CD8-positive, alpha-beta memory T cell (primary cell): ENCODE measurements at places on chromosomes 4 and X.

DNA sequence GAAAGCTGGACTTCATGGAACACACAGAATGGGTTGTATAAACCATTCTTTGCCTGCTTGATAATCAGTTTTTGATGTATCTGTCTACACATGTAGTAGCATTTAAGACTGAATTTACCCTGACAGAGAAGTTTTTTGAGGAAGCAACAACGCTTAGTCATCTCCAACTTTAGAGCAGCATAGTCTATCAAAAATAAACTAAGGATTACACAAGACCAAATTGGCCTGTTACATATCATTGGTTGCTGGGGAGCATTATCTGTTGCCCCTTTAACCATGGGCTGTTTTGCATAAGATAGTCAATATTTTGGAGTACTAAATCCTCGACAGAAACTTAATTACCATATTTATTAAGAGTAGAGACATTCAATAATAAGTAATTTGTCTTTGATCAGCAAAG is 347.4 kb downstream of the FAM47B start:
- no peak for DNase-seq

- no peak for DNase-seq
Observed at GRCh38 chrX:361231-362145, 25.2 kb downstream of the PPP2R3B start.

GRCh38 chrX:21559417-21559816 is 98.7 kb downstream of the KLHL34 start:
- no peak for DNase-seq

- DNase-seq: no peak
Observed at GRCh38 chr4:168421671-168422070, 58.6 kb downstream of the DDX60L start.

GRCh38 chr4:38948551-38948950 is 80.9 kb downstream of the FAM114A1 start:
- no peak for DNase-seq

GRCh38 chr4:156111686-156112085 is 158.0 kb upstream of the CTSO start:
- no peak for DNase-seq

DNA sequence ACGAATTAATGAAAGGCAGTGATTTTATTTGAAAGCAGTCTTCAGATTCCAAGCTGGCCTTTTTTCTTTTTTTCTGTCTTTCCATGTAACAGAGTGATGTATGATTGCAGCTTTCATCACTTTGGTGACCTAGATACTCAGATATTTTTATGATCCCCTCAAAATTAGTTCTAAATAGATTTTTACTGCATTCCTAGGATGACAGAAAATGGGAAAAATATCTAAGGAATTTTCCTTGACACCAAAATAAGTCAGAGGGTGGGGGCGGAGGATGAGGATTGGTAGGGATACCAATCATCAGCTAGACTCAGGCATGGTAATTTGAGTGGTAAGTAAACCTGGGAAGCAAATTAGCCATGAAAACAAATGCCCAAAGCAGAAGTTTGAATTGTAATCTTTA is 11.9 kb upstream of the HMGB2 start:
- no peak for DNase-seq

GRCh38 chr4:1198098-1198844 is 25.9 kb upstream of the SPON2 start:
- DNase-seq: no peak

DNA sequence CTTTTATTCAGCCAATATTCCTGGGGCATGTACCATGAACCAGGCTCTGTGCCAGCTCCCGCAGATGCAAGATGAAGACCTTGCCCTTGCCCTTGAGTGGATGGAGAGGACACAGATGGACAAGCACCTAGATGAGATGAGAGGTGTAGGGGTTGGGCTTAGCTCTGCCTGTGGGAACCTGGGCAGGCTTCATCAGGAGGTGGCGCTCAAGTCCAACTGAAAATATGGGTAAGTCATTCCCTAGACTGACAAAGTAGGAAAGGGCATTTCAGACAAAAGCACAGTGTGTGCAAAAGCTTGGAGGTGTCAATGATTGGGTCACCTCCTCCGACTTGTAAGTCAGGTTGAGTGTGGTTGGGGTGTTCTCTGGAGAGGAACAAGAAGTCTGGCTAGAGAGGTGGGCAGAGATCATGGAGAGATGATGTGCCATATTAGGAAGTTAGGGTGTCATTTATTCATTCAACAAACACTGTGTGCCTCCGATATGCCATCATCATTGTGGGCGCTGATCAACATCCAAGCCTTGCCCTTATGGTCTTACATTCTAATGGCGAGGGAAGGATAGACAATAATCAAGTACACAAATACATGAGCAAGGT is 64.6 kb downstream of the ANAPC4 start:
- no peak for DNase-seq

- peak; percentile 48 for DNase-seq
Observed at GRCh38 chr4:168511780-168512489, 15.1 kb downstream of the PALLD start.

DNA sequence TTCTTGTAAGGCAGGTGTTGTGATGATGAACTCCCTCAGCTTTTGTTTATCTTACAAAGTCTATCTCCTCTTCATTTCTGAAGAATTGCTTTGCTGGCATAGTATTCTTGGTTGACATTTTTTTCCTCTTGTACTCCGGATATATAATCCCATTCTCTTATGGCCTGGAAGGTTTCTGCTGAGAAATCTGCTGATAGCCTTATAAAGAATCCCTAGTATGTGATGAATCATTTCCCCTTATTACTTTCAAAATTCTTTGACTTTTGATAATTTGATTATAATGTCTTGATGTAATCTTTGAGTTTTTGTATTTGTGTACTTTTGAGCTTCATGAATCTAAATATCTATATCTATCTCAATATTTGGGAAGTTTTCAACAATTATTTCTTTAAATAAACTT is 655.3 kb upstream of the MAGEB2 start:
- DNase-seq: no peak

DNA sequence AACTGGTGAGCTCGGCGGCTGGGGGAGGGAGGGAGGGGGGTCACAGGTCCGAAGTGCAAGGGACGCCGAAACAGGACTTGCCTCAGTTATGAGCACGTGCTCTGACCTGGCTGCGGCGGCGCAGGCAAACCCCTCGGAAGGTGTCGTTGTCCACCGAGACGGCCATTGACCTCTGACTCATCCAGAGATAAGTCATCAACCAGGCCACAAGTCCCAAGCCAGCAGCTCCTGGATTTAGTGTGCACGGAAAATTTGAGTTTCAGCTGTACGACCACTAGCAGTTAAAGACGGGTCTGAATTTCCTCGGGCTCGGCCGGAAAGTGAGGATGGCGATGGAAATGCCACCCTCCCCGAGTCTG is 674 bp downstream of the SH3D19 start:
- no peak for DNase-seq

- DNase-seq: no peak
Observed at GRCh38 chr4:110155654-110156053, 42.8 kb downstream of the ELOVL6 start.

DNA sequence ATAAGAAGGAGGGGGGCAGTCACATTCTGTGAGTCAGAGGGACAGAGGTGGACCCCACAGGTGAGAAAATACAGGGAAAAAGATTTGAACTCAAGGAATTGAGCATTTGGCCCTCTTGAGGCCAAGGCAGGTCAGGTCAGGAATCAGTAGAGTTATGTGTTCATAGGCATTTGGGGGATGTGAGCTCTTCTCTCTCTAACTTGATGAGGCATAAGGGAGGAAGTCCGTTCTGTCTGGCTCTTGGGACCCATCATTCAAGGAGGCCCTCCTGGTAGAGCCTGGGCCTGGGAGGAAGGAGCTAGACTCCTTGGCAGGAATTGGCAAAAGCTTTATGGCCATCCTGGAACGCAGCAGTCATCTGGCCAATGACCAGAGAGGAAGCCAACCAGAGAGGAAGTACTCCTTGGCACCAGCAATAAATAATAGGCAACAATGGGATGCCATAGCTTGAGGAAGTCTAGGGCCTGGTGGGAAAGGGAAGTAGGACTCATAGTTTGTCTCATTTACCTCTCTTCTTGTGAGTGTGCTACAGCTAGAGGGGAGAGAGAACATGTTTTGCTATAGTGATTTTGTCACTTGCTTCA is 53.0 kb downstream of the MSN start:
- DNase-seq: no peak

DNA sequence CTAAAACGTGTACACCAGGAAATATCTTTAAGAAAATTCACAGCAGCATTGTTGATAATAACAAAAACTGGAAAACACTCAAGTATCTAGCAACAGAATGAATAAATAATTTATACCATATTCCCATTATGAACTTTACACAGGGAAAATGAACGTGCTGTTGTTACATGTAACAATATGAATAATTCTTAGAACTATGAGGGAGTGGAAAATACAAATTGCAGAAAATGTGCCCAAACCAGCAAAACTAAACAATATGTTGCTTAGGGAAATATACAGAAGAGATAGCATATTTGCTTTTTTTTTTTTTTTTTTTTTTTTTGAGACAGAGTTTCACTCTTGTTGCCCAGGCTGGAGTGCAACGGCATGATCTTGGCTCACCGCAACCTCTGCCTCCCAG is 14.8 kb upstream of the FAT1 start:
- DNase-seq: no peak

GRCh38 chrX:136138939-136139338 is 8.4 kb upstream of the FHL1 start:
- DNase-seq: no peak

DNA sequence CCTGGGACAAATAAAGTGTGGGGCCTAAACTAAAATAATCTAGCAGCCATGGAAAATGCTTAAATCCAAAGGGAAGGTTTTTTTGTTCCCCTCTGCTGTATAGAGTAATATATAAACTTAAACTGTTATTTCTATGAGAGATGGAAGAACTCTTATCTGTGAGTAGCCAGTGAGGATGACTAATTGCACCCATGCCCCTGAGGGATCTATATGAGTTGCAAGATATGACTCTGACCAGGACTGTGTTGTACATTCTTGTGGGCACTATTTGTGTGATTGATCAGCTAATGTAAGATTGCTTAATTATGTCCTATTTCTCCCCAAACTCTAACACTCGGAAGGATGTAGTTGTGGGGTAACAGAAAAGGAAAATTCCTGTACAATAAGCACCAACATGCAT is 35.2 kb upstream of the AMBN start:
- no peak for DNase-seq

- no peak for DNase-seq
Observed at GRCh38 chrX:1450361-1451161, 2.1 kb downstream of the ASMTL start.

DNA sequence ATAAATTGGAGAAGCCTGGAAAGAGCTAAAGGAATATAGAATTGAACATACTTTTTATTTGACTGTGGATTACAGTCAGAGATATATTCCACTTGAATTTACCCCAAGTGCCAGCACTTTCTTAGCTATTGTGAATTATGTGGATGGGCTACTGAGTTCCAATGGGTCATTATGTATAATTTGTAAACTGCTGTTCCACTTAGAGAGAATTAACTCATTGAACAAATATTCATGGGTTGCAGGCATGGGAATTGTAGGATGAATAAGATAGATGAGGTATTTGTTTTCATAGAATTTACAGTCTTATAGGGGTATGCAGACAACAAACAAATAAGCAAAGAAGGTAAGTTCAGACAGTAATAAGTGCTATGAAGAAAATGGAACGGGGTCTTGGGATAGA is 195.7 kb downstream of the SHROOM3 start:
- no peak for DNase-seq

DNA sequence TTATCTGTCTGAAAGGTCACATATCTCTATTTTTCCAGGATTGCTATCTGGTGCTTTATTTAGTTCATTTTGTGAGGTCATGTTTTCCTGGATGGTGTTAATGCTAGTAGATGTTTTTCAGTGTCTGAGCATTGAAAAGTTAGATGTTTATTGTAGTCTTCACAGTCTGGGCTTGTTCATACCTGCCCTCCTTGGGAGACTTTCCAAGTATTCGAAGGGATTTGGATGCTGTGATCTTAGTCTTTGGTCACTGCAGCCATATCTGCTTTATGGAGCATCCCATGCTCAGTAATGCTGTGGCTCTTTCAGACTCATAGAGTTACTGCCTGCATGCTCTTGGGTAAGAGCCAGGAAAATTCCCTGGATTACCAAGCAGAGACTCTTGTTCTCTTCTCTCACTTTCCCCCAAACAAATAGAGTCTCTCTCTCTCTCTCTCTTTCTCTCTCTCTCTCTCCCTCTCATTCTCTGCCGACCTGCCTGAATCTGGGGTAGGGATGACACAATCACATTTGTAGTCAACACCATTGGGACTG is 130.0 kb downstream of the AR start:
- no peak for DNase-seq

DNA sequence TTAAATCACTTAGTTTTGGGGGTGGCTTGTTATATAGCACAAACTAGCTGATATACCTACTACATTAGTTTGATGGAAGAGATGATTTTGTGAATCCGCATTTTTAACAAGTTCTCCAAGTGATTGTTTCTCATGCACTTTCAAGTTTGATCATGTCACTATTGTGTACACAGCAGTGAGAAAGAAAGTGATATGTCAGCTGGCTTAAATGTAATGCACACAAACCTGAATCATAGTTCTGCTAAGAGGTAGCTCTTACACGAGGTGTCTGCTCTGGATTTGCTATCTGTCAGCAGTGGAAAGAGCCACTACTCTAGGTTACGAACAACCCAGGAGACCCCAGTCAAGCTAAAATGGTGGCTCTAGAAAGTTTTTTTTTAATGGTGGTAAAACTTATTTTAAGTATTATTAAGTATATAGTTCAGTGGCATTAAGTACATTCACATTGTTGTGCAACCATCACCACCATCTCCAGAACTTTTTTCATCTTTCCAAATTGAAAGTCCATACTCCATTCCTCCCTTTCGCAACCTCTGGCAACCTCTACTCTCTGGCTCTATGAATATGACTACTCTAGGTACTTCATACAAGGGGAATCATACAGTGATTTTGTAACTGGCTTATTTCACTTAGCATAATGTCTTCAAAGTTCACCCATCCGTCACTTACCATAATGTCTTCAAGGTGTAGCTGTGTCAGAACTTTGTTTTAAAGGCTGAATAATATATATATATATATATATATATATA is 147.3 kb downstream of the HS6ST2 start:
- DNase-seq: no peak

DNA sequence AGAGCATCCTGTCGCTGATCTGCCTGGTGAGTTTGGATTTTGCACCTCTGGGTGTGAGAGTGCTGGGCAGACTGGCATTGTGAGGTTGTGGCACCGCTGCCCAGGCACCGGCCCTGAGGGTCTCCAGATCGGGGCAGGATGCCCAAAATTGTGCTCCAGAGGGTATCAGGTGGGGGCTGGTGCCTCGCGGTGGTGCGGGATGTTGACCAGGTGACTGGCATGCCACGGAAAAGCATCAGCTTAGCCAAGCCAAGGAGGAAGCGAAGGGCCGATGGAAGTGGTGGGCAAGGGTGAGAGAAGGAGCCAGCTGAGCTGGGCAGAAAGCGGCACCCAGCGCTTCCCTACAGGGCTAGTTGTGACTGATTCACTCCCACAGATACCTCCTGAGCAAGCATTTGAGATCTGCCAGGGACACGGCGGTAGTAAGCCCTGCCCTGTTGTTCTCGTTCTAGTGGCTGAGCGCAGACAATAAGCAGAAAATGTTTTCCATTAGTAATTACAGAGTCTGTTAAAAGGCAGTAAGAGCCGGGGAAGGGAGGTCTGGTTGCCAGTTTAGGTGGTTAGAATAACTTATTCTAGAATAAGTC is 809 bp downstream of the ZFP92 start:
- no peak for DNase-seq

- peak; percentile 50 for DNase-seq
Observed at GRCh38 chrX:155094468-155095061, 23.3 kb downstream of the BRCC3 start.
